Activated CD8-positive, alpha-beta memory T cell treated with anti-CD3 and anti-CD28 coated beads for 24 hours (primary cell): ENCODE measurements at places on chromosomes 3 and 15.

DNA sequence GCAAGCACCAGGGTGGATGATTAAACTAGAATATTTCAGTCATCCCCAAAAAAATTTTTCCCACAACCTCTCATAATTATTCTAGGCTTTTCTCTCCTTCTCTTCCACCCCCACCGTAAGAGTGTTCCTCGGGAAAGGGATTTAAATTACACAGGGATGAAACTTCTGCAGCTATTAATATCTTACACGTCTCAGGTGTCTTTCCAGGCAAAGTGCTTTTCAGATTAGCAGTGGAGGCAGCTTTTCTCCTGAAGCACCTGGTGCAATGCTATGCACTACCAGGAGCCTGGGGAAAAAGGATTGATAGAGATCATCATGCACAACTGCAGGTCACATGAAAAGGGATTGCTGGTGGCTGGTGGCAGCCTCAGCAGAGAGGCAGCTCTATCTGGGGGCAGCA is 250.4 kb downstream of the NTRK3 start:
- no peak for DNase-seq

GRCh38 chr15:70357453-70357852 is 259.7 kb upstream of the TLE3 start:
- peak; percentile 41 for DNase-seq

- DNase-seq: no peak
These were observed 81.7 kb downstream of the OPA1 start for GRCh38 chr3:193674714-193675113.

DNA sequence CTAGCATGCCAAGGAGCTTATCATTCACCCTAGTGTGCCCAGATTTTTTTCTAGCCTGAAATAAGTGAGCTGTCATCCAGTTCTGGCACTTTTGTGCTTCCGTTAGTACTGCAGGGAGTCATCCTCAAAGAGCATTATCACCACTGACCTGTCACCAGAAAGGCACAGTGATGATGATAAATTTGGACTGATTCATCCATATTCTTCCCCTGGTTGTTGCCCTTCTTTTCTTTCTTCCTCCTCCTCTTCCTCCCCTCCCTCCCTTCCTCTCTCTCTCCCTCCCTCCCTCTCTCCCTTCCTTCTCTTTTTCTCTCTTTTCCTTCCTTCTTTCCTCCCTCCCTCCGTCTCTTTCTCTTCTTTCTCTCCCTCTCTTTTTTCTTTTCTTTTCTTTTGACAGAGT is 21.3 kb downstream of the SLC35G2 start:
- no peak for DNase-seq

GRCh38 chr3:186551387-186551786 is 7.2 kb upstream of the CRYGS start:
- no peak for DNase-seq

DNA sequence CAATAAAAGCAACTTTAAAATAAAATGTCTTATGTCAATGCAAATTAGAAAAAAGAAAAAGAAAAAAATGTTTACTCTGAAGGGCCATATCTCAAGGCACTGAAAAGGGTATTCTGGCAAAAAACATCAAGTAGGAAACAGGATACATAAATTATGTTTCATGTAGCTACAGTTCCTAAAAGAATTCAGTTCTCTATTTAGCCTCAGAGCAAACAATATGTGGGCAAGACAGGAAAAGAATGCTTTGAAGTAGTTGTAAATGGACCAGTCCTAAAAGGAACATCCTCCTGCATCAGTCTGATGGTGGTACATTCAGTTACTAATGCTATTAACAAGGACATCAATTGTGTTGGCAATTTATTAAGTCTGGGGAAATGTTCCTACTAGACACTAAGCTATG is 8.1 kb downstream of the COMMD2 start:
- no peak for DNase-seq

GRCh38 chr15:37425541-37425940 is 325.2 kb upstream of the MEIS2 start:
- no peak for DNase-seq

- no peak for DNase-seq
These were observed 609.1 kb upstream of the BCHE start for GRCh38 chr3:166446291-166446690.

- no peak for DNase-seq
These were observed 5.4 kb upstream of the LMAN1L start for GRCh38 chr15:74807282-74807681.

DNA sequence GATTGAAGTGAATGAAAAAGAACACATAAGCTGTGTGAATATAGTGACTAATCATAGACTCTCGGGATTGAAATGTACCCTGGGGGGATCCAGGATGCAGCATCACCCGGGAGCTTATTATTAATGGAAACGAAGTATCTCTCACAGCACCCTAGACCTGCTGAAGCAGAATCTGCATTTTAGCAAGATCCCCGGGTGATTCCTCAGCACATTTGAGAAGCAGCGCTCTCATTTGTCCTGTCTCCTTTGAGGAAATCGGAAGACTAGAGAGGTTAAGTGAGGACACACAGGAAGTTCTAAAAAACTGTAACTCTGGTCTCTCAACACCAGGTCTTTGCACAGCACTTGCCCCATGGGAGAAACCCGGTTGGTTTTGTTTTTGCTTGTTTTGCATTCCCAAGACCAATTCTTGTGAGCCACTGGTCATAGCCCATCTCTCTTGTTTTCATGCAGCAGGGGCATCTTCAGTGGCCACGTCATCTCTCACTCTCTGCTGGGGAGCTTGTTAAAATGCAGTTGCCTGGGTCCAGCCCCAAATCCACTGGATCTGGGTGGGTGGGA is 30.2 kb downstream of the ZNF710 start:
- no peak for DNase-seq

DNA sequence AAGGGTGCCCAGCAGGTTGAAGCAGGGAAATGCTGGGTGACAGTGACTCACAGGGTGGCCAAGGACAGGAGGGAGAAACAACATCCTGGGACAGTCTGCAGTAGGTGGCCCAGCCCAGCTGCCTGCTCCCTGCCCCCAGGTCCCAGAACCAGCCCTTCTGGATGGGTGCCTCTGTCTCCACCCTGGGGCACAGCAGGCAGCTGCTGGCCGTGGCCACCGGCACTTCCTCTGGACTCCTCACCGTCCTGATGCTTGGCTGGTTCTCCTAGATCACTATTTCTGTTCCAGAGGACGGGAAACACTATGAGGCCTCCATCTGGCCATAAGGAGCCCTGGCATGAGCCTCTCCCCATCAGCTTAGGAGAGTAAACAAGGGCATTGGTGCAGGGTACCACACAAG is 258.9 kb downstream of the XXYLT1 start:
- no peak for DNase-seq

DNA sequence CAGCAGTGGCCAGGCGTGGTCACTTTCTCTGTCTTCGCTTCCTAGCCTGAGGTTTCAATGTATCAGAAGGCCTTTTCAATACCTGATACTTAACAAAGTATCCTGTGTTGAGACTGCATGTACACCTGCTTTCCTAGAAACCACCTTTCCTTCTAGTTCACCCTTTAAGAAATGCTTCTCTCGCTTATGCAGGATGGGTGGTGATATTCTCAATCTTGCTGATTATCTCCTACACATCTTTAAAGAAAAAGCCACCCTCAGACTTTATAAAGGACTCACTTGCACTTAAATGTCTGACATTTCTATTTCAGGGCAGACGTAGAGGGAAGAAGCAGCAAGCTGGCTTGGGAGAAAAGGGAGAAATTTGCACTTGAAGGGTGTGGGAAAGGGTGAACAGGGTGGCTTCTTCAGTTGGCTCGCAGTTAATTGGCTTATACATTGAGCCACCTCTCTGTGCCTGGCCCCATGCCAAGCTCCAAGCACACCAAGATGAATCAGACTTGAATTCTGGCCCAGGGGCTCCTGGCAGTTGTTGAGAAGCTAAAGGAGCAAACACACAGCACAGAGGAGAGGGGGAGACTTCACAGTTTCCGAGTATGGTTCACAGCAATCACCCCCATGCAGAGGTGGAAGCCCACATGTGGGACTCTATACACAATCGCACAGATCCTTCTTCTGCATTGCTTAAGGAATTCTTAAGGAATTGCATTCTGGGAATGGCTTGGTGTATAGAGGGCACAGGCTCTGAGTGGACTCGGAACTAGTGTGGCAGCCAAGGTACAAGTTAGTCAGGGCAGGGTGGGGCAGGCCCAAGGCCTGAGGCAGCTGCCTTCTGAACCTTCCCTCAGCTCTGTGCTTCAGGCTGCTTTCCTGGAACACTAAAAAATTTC is 1.3 kb downstream of the ARL6IP5 start:
- peak; percentile 86 for DNase-seq

- DNase-seq: no peak
These were observed 58.5 kb downstream of the ECT2 start for GRCh38 chr3:172808969-172809546.

DNA sequence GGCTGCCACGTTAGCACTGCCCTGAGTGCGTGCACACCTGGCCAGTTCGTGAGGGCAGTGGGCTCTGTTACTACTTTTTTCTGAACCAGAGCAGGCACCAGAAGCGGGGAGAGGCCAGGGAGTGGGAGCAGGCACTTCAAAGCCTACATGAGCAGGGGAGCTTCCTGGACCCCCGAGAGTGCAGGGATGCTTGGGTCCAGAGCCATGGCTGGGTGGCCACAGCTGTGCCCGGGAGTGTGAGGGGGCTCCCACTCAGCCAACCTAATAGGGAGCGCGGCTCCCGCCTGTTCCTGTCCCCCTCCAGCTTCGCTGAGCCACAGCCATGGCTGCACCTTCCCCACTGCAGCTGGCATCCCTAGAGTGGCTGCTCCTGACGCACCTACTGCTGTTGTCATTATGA is 1423.3 kb downstream of the SI start:
- DNase-seq: no peak

DNA sequence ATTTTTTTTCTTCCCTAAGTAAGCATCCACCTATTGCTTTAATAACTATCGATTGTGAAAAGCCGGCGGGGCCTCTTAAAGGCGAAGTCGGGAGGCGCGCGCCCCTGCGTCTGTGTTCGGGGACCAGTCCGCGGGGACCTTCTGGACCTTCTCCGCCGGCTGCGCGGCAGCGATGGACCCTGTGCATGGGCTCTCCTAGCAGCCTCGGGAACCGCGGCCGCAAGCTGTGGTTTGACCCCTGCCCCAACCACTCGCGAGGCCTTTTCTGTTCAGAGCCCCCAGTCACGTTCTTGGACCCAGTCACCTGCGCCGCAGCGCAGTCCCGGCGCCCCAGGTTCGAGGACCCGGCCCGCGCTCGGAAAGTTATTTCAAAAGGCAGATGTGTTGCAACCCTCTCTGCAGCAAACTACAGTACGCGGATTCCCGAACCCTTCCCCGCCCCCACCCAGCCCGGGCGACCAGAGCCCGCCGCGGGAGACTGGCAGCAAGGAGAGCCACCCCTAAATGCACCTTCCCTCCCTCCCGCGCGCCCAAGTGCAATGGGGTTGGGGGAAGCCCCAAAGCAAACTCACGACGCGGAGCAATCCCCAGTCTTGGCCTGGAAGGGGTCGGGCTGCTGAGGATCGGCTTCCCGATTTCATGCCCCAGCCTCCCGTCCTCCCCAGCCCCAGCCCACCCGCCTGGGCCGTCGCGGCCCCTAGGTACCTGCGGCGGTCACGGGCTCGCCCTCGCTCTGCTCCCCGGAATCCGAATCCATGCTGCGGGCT is 684 bp downstream of the TNFAIP8L3 start:
- DNase-seq: no peak

DNA sequence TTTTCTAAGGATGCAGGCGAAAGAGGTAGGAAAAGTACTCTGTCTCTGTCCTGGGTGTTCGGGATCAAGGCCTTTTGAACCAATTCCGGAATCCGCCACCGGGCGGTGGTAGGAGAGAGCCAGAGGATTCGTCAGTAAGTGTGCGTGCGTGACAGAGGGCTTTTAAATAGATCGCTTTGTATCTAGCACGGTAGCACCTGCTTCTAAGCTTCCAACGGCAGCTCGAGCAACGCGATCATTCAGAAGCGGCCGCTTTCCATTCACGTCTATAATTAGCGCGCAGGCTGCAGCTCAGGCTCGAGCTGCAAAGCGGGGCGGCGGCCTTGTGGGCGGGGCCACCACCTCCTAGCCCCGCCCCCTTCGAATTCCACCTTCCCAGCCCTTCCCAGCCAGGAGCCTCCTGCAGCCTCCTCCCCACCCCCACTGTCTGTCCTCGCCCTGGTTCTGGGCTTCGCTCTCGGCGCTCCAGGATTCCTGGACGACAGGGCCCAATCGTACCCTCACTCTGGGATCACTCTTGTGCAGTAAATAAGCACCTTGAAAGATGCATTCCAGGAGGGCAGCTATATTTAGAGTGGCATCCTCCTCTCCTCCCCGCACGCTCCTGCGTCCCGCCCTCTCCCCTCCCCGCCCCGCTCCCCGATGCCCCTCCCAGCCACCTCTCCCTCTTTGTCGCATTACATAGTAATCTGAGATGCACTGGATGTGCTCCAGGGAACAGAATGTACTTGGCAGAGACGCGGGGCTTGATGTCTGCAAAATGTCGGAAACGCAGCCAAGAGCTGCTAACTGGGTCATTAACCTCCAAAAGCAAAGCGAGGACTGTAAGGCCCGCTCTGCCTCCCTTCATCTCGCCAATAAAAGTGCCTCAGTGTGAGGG is 224.1 kb upstream of the TPRG1 start:
- DNase-seq: no peak

DNA sequence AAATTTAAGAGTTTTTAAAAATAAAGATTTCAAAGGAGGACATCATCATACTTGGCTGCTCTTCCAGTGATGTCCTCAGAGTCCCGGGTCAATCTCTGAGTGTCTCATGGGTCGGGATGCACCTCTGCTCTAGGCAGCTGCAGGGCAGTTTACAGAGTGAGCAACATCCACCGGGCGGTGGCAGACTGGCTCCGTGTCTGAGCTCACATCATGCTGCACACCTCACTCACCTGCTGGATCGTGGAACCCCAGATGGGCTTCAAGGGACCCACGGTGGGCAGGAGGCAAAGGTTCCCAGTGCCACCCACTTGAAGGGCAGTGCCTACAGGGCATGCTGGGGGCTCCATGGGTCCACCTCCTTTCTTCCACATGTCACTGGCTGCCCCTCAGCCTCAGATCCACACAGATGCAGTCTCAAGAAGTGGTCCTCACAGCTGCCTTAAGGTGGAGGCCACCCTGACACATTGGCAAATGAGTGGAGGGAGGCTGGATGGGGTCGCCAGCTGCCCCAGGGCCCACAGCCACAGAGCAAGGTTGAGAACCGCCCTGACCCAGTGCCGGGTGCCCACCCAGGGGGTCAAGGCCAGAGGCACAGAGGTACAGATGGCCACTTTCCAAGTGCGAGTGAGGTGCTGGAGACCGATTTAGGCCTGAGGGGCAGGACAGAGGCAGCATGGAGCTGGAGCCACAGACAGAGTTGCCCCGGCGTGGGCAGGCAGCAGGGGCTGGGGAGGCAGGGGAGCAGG is 25.2 kb downstream of the CYFIP1 start:
- DNase-seq: no peak

DNA sequence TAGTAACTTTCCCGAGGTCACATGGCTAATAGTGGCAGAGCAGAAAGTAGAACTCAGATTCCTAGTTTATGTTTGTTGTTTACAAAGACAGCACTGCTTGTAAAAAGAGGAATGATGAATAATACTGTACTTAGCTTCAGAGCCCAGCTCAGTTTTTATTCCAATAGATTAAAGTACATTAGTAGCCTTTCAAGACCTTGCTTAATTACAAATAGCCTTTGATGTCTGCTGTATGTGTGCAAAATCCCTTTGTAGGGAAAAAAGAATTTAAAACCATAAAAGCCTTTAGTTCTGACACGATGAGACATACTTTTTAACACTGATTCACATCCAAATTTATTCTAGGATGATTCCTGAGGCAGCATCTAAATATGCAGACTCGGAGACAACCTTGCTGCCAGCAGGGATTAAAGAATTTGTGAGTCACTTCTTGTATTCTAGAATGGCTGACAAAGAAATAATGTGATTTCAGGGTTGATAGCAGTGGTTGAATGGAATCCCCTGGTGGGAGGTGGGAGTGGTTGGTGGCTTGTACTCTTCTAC is 324.2 kb upstream of the TGFBR2 start:
- no peak for DNase-seq
